Activated T-helper 1 cell treated with anti-CD3 and anti-CD28 coated beads, Interleukin-12 subunit alpha, Interleukin-12 subunit beta, Interleukin-2, Interleukin-4 antibody, amounts not matched to agents 30 ng/mL and 10 ng/mL and 1 ng/mL, durations not matched to agents 14 hours and 24 hours and 36 hours (primary cell): ENCODE measurements at places on chromosomes 1 and 21. TPM values are rescaled to one million over a fixed set of nuclear protein-coding genes. Genes with fewer than 3 reads are reported as not detected.

GRCh38 chr1:62823556-62823955 is 39.6 kb downstream of the ATG4C start:
- H3K4me1 ChIP-seq, result no peaks in the 10 kb centered on the region
- peaks cover 1% of the 10 kb centered on the region for H3K36me3 ChIP-seq
- no peak overlapping the region for H3K4me3 ChIP-seq
- H3K27ac ChIP-seq, result no peak overlapping the region
- no peaks in the 10 kb centered on the region for H3K27me3 ChIP-seq

GRCh38 chr1:93723733-93724270 is 42.2 kb upstream of the BCAR3 start:
- no peak overlapping the region for H3K4me3 ChIP-seq
- H3K27ac ChIP-seq, result no peak overlapping the region
- H3K27me3 ChIP-seq, result peaks cover 7% of the 10 kb centered on the region
- H3K36me3 ChIP-seq, result no peaks in the 10 kb centered on the region
- H3K4me1 ChIP-seq, result no peaks in the 10 kb centered on the region

DNA sequence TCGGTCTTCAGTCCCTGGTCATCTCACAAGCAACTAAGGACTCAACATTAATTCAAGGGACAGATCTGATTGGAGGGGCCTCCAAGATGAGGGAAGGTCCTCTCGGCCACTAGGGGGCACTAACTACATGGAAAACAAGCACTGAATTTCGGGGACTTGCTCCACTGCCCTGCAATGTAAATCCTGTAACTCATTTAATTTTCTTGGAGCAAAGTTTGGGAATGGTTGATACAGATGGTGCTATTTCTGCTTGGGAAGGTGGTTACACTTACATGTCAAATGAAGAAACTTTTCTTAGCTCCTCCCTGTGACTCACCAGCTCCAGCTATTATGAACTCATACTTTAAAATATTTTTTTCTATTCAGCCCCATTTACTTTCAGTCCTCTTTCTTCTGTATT is 97.4 kb upstream of the KCNJ15 start:
- H3K4me3 ChIP-seq, result no peak overlapping the region
- DNase-seq, result peak; percentile 25
- no peaks in the 10 kb centered on the region for H3K4me1 ChIP-seq

KCNJ9 gene
- not detected in 2 replicates for total RNA-seq

DNA sequence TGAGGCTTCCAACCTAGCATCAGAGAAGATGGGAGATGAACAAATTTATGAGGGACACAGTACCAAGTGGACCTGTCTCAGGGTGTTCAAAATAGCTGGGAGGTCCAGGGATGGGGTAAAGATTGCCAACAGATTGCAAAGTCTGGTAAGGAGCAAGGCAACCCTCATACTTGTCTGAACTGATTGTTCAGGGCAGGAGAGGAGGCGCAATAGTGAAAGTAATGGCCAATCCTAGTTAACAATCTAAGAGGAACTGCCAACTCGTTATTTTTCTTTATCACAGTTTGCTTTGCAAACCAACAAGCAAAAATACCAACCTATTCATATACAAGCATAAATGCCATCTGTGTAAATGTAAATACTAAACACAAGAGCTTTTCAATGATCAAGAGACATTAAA is 78.4 kb upstream of the S1PR1 start:
- peaks cover 9% of the 10 kb centered on the region for H3K4me1 ChIP-seq
- no peak overlapping the region for H3K4me3 ChIP-seq
- H3K36me3 ChIP-seq, result peaks cover 4% of the 10 kb centered on the region
- H3K27me3 ChIP-seq, result no peaks in the 10 kb centered on the region

- H3K4me1 ChIP-seq, result no peaks in the 10 kb centered on the region
- no peak overlapping the region for H3K4me3 ChIP-seq
- H3K27ac ChIP-seq, result no peak overlapping the region
- DNase-seq, result no peak
- H3K36me3 ChIP-seq, result no peaks in the 10 kb centered on the region
Measured at GRCh38 chr1:185998391-185998790, 264.2 kb downstream of the HMCN1 start.

- peaks cover 3% of the 10 kb centered on the region for H3K27me3 ChIP-seq
- peak overlapping the region; percentile 37 for H3K27ac ChIP-seq
- no peak for DNase-seq
- H3K4me1 ChIP-seq, result peaks cover 30% of the 10 kb centered on the region
Measured at GRCh38 chr1:211738691-211739301, 63.4 kb upstream of the NEK2 start.
